ENCODE measurements at places on chromosomes 2 and 18.

- no peak for DNase-seq
Measured at GRCh38 chr2:153373510-153374279, 104.9 kb downstream of the RPRM start.

DNA sequence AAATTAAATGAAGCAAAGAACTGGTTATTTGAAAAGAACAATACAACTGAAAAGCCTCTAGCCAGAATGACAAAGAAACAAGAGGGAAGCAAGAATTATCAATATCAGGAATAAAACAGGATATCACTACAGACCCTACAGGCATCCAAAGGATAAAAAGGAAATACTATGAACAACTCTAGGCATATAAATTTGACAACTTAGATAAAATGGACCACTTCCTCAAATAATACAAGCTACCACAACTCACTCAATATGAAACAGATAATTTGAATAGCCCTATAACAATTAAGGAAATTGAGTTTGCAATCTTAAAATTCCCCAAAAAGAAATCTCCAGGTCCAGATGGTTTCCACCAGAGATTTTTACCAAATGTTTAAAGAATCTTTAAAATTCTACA is 19.8 kb downstream of the RPRD1A start:
- DNase-seq: no peak

- no peak for DNase-seq
Measured at GRCh38 chr2:1935476-1935875, 191.2 kb upstream of the PXDN start.

DNA sequence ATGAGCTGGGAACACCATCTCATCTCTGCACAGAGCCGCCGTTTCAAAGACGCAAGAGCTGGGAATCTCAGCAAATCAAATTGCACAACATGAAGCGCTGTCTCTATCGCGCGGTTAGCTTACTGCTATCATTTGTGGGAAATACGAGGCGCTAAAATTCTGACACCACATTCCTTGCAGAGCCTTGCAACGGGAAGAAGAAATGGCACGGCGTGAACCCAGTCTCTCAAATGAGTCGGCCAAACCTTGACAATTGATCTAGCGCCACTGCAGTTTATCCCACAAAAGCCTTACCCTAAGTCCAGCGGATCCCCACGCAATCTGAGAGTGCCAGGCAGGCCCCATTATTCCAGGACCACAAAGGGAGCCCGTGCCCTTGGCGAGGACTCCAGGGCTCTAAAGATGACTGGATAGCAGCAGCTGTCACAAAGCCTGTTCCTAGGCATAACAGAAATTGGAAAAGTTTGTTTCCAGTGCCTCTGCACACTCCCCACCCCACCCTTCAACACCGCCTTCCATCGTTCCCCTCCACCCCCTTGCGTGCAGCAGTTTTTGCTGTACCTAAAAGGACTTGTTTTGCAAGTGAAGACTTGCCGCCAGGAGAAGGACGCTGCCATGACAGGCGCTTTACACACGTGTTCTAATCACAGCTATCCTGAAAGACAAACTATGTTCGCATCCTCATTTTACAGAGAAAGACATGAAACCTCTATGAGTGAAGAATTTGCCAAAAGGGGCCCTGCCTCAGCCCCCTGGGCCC is 252.4 kb downstream of the EIPR1 start:
- no peak for DNase-seq

GRCh38 chr2:172200495-172201085 is 97.9 kb upstream of the DLX2 start:
- DNase-seq: no peak

DNA sequence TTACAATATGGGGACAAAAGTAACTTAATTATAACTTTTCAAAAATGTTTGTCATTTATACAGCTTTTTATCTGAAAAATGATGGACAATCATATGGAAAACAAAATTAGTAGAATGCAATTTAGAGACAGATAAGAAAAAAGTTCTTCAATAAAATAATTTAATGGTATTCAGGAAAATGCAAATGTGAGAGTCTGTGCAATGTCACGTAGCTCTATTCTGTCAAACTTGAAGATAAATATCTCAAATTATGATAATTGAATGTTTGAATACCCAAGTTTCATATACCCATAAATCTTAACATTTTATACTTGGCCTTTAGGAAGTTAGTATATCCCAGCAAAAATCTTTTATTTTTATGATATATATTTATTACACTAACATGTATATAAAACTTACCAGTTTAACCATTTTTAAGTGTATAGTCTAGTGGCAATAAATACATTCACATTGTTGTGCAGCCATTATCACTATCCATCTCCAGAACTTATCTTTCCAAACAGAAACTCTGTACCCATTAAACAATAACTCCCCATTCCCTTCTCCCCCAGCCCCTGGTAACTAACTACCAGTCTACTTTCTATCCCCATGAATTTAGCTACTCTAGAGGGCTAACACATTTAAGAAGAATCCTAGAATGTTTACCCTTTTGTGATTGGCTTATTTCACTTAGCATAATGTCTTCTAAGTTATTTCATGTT is 311.5 kb downstream of the SOCS6 start:
- no peak for DNase-seq

DNA sequence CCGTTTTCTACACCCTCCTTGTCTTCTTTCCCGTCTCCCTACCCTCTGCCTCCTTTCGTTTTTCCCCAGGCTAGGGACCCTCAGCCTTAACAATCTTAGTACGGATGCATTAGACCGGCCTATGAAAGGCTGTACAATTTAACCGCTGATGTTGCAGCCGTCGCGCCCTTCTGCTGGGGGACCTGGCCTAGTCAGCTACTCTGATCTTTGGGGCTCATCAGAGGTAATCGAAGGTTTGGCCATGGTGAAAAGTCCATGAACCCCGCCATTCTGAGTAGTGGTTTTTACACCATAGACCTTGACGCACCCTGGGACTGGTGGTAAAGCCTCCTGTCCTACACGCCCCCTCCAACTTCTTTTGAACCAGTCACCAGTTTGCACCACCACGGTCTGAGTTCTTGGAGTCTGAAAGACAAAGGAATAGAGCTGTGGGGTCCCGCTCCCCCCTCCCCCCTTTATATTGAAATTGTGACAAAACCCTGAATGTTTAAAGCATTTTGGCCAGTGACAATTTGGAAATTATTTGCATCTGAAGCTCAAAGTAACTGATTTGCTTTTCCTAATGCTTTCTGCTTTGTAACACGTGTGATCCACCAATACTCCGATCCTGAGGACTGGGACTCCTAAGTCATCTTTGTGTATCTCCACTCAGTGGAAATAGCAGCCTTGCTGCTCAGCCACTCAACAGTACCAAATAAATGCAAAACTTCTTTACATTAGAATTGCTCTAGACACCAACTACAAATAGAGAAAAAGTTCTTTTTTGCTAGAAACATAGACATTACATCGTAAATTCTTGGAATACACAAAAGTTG is 642 bp upstream of the SRSF7 start:
- no peak for DNase-seq

DNA sequence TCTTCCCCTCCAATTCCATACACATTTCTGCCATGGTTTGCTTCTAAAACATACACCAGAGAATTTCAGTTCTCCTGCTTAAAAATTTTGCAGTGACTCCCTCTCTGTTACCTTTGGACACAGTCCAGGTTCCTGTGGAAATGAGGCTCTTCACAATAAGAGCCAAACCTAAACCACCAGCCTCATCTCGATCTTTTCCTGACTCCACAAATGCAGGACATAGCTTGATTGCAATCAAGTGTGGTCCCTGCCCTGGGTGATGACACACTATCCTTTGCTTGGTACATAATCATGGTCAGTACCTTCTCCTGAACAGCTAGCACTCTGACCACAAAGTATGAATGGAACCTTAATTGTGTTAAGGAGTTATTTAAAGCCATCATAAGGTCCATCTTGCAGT is 134.9 kb upstream of the CHAC2 start:
- no peak for DNase-seq

GRCh38 chr18:67608615-67609273 is 92.2 kb upstream of the DSEL start:
- no peak for DNase-seq

GRCh38 chr2:66433945-66434678 is 813 bp upstream of the MEIS1 start:
- DNase-seq: no peak

- DNase-seq: no peak
Measured at GRCh38 chr2:238127165-238128060, 11.1 kb upstream of the KLHL30 start.

DNA sequence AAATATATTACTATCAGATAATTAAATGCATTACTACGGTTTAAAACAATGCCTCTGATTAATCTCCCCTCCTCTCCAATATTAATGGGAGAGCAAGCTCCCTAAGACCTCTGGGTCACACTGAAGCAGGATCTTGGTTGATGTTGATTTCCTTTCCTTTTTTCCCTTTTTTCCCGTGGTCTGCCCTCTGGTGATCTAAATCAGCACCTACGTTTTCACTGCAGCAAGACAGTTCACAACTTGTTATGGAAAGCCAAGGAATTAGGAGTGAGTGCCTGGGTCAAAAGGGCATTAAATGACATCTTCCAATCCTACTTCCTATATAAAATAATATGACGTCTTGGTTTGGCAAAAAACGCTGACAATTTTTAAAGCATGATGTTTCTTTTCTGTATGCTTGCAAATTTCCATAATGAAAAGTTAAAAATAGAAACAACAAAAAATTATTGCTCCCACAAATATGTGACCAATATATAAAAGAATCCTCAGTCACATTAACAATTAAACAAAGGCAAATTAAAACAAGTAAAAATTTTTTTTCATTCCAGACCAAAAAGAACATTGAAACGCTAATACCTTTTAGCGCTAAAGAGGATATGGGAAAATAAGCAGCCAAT is 7.9 kb upstream of the CFAP36 start:
- no peak for DNase-seq

- DNase-seq: no peak
Measured at GRCh38 chr2:27993402-27993787, 102.9 kb downstream of the BABAM2 start.

DNA sequence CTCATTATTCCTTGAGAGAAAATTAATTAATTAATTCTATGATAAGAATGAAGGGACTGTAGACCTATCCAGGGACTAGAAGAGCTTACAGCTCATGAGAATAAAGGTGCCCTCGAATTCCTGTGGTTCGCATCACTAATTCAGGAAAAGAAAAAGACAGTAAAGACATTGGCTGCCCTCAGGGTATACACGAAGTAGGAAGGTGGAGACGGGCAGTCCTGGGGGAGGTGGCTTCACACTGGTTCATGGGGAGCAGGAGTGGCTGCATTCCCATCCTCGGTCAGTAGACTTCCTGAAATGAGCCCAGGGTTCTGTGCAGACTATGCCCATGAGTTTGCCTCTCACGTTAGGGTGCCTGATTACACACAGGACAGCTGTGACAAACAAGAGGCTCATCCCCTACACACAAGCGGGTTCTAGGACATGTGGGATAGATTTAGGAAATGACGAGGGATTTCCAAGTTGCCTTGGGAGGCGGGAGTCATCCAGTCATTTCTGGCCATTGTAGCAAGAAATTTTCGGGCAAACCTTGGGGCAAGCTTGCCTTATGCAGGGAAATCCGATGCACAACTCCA is 282.2 kb downstream of the CYP26B1 start:
- DNase-seq: no peak

DNA sequence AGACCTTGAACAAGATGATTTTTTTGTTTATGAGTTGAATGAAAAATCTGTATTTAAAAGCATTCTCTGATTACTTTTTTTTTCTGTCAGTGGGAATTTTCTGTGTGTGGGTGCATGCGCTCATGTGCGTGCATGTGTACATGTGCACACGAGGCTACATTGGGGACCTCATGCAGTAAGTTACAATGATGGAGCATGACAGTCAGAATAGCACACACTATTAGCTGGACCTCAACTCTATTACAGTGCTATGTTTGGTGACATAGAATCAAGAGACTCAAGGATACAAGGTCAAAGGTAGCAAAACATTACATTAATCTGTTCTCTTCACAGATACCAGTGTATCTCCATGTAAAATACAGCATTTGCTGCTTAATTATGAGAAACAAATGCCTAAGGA is 276.8 kb upstream of the FIGN start:
- no peak for DNase-seq

DNA sequence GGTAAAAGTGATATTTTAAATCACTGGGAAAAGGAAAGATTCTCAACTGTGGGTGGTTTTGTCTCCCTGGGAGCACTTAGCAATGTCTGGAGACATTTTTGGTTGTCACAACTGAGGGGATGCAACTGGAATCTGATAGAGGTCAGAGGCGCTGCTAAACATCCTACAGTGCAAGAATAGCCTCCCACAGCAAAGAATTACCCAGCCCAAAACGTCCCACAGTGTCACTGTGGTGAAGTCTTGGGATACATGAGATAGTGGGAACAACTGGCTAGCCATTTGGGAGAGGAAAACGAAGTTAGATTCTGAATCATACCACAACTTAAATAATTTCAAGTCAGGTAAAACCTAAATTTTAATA is 36.4 kb upstream of the NT5DC4 start:
- no peak for DNase-seq

DNA sequence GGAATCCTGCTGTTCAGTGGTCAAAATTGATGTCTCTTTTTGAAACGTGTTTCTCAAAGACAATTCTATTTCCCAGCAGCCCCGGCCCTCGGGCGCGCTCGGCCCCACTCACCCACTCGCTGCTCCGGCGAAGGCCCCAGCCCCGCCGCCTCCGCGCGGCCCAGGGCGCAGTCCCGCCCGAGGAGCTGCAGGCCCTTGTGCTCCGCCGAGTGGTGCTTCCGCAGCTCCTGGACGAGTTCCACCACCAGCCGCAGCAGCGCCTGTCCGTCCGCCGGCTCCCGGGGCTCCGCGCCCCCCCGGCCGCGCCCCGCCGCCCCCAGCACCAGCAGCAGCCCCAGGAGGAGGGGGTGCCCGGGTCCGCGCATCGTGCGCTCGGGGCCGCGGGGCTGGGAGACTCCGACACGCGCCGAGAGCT is 413 bp downstream of the ALKAL2 start:
- DNase-seq: no peak

GRCh38 chr2:76692908-76693307 is 829.3 kb downstream of the LRRTM4 start:
- DNase-seq: no peak

DNA sequence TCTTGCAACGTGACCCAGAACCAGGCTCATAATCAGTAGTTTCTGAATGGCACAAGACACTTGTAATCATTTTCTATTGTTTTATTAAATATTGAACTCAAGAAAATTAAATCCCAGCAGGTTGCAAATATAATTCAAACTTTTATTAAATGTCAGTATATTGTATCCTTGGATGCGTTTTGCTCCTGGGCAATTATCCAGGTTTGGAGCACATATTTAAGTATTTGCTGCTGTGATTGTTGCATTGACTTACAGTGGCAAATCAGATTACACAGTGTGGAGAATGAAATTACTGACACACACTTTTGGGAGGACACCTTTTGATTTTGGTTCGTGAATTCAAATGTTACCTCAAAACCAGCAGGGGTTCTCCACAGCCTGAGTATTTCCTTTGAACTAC is 27.1 kb upstream of the TMEM178A start:
- no peak for DNase-seq

GRCh38 chr2:191846515-191847476 is at the start of gene CAVIN2:
TSS of gene CAVIN2 (minus strand) at chr2:191847088. CDS start at chr2:191846925, 163 bp downstream.
- no peak for DNase-seq
